ENCODE measurements at places on chromosomes 1 and 21.

GRCh38 chr21:31929548-31929947 is 56.7 kb downstream of the HUNK start:
- no peak for DNase-seq

DNA sequence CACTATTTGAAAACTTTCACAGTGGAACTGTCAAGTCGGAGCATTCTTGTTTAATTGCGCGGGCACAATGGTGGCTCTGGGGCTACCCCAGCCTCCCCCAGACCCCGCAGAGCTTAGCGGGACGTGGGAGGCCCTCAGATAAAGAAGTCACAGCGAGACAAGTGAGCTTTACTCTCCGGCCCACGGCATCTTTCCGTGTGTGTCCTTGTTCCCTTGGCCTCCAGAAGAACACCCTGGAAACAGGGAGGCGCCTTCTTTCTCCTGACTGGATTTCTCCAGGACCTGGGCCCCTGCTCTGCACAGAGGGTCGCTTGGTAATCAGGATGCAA is 382.8 kb downstream of the RRAGC start:
- no peak for DNase-seq

DNA sequence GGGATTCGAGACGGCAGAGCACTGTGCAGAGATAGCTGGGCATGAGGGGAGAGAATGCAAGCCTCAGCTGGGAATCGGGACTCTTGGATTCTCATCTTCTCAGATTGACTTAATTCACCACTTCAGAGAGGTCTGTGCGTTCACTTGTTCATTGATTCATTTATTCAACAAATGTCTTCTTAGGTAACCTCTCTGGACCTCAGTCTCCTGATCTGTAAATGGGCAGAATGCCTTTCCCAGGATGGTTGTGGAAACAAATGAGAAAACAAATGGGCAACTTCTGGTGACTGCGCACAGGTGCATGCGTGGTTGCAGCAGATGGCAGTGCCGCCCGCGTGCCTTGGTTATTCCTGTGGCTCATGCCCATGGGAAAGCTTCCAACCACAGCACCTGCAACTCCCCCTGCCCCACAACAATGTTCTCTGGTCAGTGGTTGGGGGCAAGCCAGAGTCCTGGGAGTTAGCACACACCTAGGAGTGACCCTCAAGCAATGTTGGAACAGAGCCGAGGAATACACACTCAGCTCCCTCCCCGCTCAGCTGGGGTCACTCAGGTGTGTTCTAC is 110.1 kb upstream of the RUNX3 start:
- DNase-seq: no peak

GRCh38 chr1:56156971-56157876 is 422.1 kb downstream of the PLPP3 start:
- no peak for DNase-seq

DNA sequence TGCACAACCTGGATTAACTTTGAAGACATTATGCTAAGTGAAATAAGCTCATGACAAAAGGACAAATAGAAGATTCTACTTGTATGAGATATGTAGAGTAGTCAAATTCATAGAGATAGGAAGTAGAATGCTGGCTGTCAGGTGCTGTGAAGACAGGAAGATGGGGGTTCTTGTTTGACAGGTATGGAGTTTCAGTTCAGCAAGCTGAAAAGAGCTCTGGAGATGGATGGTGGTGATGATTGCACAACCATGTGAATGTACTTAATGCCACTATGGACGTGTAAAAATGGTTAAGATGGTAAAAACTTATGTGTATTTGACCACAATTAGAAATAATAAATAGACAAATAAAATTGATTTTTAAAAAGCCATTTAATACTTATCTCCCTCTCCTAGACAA is 169.8 kb upstream of the DUSP10 start:
- DNase-seq: no peak

GRCh38 chr1:210260096-210260495 is 27.5 kb downstream of the SERTAD4 start:
- no peak for DNase-seq

DNA sequence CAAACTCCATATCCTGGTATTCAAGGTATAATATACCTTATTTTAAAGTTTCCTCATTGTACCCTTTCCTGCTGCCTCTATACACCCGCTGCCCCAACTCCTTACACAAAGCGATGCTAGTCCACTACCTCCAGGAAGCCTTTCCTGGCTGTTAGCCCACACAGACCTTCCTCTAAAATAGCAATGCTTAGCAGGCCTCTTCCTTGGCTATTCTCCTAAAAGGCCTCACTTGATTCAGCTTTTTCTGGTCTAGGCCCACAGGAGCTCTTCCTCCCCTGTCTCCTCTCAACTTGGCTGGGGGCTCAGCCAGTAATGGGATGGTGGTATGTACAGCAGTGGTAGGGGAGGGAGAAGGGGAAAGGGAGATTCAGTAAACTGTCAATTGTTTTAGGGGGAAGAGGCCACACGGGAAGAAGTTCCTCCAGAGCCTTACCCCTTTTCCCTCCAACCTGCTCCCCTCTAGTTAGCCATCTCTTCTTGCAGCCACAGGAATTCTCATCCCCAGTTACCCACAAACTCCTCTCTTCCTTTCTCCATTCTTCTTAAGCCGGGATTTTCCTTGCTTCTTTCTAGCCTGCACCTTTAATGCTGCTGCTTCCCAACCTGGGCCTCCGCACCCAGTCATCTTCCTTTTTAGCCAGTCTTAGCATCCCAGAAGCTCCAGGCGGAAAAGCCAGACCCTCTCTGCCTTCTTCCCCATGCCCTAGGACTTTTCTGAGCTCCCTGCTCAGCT is 2.6 kb downstream of the LRRC41 start:
- no peak for DNase-seq

- DNase-seq: no peak
These were observed 18.4 kb downstream of the RNF2 start for GRCh38 chr1:185063719-185064118.

- DNase-seq: no peak
These were observed 37.8 kb downstream of the LRRC53 start for GRCh38 chr1:74474585-74474984.

DNA sequence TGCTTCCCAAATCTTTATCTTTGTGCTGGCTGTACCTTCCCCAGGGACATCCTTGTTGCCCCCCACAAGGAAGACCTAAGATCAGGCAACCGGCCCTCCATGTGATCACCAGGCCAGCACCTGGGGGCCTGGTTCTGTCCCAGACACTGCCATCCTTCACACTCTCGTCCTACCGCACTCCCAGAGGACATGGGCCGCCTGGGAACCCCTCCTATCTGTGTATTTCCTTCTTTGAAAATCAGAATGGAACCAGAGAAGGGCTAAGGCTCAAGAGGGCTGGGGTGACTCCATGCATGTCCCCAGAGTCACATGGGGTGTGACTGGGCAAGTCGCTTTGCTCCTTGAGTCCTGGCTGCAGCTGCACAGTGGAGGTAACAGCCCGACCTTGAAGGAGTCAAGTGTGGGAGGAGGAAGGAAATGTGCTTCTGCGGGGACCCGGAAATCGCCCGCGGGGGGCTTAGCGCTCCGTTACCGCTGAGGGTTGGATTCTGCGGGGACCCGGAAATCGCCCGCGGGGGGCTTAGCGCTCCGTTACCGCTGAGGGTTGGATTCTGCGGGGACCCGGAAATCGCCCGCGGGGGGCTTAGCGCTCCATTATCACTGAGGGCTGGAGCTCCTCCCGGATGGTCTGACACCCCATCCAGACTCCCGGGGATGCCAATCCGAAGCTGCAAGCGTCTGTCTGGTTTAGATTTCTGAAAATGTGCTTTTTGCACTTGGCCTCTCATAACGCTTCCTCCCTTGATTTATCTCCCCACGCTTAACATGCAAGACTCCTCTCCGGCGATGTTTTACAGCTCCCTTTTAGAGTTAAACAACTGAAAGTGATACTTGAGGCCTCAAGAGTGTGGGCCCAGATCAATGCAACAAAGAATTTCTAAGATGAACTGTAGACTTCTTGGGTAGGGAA is 278.9 kb downstream of the NPHP4 start:
- no peak for DNase-seq

DNA sequence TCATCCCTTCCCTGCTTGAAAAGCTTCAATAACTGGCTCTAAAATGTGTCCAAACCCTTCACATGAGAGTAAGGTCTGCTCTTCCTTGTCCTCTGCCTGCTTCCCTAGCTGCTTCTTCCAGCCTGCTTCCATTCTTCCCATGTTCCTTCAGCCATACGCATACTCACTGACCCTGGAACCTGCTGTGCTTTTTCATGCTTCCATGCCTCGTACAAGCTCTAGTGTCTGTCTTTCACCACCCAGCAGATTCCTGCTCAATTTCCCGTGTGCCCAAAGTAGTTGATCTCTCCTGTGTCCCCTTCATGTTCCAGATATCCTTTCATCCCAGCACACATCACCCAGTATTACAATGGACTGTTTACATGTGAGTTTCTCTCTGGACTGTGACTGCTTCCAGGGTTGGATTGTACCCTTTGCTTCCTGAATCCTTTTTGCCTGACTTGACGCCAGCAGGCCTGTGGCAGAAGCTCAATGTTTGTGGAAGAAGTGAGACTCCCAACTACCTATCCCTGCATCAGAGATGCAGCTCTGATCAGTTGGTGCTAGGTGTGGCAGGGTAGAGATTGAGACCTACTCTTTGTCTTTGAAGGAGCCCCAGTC is 35.9 kb upstream of the RNF19B start:
- DNase-seq: no peak

- DNase-seq: no peak
These were observed 17.4 kb downstream of the CYYR1 start for GRCh38 chr21:26555540-26556146.

DNA sequence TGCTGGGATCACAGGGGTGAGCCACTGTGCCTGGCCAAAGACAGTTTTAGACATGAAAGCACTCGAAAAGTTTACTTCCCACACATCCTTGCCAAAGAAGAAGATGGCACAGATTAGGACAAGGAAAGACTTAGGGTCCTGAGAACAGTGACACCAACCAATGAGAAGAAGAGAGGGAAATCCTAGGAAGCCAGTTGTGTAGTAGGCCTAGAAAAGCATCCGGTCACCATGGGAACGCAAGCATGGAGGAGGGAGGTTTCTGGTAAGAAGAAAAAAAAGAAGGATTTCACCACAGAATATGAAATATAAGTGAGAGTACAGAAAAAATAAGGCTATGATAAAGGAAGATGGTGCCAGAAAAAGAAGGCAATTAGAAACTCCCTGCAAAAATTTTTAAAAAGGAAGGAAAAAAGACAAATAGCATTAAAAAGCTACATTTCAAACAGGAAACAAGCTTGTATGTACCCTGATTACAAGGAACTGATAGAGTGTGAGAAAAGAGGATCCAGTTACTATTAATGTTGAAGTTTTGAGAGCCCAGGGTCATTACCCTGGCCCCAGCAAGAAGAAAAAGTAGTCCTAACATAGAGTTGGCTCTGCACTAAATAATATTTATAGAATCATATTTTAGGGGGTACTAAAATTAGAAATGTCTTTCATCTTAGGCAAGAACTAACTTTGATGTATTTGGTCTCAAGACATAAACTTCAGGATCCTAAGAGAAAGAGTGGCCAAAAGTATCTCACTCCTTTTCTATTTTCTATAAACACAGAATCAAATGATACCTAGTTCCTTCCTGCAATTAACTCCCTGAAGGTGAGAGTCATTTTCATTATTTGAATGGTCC is 16.1 kb downstream of the DIPK1A start:
- DNase-seq: no peak

- DNase-seq: no peak
These were observed 35.7 kb downstream of the ZSCAN20 start for GRCh38 chr1:33508151-33508550.

DNA sequence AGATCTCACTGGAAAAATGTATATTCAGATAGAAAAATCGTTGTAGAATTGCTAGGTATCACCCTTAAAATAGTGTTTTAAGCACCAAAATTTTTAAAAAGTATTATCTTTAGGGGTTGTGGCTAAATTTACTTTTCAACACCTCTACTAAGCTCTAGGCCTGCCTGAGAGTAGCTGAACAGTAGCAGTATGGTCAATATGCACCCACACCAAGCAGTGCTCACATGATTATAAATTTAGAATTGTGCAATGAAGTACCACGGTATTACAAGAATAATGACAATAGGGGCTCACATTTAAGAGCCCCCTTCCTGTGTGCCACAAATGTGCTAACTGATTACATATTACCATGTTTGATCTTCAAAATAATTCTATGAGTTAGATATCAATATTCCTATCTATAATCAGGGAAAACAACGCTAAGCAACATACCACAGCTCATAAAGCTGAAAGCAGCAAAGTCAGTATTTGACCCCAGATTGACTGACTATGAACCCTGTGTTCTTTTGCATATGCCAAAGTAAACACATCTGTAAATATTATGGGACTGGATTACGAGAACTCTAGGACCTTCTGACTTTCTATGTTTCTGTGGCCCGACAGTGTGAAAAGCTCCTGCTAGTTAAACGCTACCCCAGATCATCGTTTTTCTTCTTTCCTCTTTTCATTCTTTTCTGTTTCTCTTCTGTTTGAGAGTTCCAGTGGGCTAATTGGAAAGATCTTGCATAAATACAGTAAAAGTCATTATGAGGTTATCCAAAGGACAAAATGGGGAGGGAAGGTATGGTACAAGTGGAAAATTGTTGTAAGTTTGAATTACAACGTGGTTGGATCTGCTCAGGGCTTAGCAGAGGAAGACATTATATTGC is 201.1 kb upstream of the C1orf87 start:
- no peak for DNase-seq

DNA sequence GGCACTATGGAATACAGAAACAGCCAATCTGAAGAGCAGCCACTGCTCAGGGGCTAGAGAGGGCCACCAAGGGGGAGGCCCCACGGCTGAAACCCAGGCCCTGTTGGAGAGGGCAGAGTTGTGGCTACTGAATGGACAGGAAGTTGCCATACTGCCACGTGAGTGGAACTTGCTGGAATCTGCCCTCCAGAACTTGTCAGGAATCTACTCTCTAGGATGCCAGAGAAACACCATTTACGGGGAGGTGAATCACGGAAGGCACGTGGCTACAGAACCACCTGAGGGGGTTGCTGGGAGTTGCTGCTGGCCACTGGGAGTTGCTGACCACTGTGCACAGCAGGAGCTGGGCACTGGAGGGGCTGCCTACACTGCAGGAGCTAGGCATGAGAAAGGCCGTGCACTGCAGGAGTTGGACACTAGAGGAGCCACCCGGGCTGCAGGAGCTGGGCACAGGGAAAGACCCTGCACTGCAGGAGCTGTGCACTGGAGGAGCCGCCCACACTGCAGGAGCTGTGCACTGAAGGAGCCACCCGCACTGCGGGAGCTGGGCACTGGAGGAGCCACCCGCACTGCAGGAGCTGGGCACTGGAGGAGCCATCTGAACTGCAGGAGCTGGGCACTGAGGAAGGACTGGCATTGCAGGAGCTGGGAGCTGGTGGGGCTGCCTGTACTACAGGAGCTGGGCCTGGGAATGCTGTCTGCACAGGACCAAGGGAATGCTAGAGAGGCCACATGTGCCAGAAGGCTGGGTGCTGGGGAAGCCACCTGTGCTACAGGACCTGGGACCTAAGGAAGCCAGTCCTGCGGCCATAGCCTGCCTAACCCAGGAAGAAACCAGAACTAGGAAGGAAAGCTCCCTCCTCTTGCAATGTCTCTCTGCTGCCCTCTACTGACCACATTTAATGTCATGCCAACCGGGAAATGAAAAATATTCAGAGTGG is 343.4 kb downstream of the MATN1 start:
- peak; percentile 35 for DNase-seq
